ENCODE measurements at places on chromosomes 6 and 20.

GRCh38 chr20:59560588-59561227 is 43.6 kb upstream of the PHACTR3 start:
- no peak for DNase-seq

DNA sequence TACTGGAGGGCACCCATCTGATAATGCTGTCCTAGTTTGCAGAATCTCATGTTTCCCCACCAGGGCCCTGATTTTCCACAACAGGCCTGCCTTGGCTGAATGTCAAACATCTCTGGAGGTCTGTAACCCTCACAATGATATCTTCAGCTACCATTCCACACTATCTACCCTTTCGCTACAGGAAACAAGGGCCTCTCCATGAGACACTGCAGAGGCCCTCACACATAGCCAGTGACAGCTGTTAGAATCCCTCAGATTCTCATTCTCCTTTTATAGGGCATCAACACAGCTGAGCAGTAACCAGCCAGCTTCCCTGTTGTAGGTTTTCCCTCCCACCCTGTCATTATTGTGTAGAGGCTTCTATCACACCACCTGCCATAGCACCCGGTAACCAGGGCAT is 29.6 kb upstream of the MICB start:
- DNase-seq = no peak

GRCh38 chr6:2186516-2186915 is 58.9 kb downstream of the GMDS start:
- DNase-seq = no peak

DNA sequence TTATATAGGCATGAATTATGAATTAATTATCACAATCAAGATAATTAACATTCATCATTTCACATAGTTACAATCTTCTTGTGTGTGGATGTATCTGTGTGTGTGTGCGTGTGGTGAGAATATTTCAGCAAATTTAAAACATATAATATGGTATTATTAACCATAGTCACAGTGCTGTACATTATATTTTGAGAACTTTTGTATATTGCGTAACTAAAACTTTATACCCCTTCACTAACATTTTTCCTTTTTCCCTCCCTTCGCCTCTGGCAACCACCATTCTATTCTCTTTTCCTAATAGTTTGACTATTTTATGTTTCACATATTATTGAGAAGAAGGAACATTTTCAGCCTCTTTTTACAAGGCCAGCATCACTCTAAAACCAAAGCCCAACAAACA is 176.8 kb downstream of the HTR1B start:
- no peak for DNase-seq

GRCh38 chr20:19026121-19026878 is 186.1 kb upstream of the SLC24A3 start:
- DNase-seq = no peak

- no peak for DNase-seq
Observed at GRCh38 chr20:22490287-22491193, 93.8 kb downstream of the FOXA2 start.

GRCh38 chr6:135693811-135694370 is 157.6 kb upstream of the PDE7B start:
- DNase-seq = no peak

Data from activated T-cell treated with anti-CD3 and anti-CD28 coated beads, Interleukin-2, amount 50 U/mL, for 48 hours (primary cell).